ENCODE measurements at places on chromosomes 3 and 15.
A peak's percentile ranks its signal among the peaks of the same experiment; 100 is the strongest.

DNA sequence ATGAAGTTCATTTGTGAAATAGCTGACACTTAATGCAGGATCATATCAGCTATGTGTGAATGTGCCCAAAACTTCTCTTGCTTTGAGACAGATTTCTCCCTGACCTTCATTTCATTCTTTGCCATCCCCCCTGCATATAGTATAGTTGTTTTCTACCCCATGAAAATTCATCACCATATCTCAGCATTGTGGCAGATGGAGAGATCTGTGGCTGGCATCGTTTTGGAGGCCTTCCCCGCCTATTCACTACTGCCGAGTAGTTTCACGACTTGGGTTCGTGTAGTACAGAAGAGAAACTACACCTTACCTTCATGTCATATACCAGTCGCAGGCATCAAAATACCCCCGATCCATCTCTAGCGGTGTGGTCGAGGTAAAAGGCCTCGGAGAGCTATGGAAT is 66.2 kb upstream of the SELENOK start:
- DNase-seq = no peak

DNA sequence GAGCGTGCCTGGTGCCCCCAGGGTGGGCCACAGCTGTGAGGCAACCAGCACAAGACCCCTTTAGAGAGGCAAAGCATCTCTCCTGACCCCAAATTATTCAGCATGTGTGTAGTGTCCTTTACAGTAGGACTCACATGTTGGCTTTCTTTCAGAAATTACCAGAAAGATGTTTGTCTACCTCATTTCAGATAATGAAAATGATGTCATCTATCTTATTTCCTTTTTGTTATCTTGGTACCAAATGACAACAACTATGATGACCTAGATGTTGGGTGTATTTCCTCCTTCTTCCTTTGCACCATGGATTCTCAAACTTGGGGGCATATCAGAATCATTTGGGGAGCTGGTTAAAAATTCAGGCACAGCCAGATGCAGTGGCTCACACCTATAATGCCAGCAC is 50.5 kb downstream of the DAPK2 start:
- DNase-seq = no peak

DNA sequence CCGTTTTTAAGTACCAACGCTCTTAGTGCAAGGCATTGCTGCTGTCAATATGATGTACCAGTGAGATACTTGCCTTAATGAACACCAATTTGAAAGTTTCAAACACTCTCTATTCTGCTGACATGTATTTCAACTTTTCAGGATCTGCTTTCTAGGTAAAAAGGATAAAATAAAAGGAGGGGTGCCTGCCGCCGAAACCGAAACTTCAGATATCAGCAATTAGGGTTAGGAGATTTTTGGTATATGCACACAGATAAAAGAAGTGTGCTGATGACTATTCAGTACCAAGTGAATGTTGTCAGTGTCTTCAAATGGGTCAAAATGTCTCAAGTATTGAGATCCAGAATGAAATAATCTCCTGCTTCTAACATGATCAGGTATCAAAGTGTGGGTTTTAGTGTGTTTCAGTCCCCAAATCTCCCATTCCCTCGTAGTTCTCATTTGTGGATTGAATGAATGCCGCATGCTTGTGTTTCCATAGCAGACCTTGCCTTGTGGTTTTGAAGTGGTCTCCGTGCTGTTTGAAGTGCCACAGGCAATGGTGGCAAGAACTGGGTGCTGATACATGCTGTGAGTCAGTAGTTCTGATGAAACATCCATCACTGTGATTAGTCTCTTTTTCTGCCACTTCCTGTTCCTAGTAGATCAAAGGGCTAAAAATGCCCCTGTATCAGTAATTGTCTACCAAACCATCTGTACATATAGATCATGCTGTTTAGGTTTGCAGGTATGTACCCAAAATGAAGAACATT is 22.5 kb downstream of the CHST14 start:
- DNase-seq = peak; percentile 85

- DNase-seq = no peak
Observed at GRCh38 chr3:129560911-129561594, 18.1 kb downstream of the H1-8 start.

DNA sequence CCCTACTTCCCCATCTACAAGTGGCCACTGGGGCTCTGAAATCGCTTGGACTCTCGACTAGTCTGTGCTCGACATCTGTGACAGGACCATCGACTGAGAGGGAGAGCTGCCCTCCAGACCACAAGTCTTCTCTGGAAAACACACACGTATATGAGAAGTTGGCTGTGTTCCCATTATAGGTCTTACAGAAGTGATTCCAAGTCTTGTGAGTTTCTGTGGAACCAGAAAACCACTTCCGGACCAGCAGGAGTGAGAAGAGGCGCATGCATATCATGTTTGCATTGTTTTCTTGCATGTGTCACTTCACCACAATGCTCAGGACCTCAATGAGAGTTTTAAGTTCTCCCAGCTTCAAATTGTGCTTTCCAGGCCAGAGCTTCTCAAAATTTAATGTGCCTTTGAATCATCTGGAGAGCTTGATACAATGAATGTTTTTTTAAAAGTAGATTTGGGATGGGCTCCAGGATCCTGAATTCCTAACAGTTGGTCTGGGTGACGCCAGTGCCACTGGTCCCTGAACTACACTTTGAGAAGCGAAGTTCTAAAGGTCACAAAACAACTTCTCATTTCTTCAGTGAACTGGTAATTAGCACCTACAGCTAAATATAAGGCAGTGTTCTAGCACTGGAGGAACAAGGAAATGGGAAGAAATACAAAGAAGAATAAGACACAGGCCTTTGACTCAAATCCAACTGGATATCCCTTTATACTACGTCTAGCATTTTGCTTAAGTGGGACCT is 15.7 kb downstream of the LIPC start:
- DNase-seq = no peak

DNA sequence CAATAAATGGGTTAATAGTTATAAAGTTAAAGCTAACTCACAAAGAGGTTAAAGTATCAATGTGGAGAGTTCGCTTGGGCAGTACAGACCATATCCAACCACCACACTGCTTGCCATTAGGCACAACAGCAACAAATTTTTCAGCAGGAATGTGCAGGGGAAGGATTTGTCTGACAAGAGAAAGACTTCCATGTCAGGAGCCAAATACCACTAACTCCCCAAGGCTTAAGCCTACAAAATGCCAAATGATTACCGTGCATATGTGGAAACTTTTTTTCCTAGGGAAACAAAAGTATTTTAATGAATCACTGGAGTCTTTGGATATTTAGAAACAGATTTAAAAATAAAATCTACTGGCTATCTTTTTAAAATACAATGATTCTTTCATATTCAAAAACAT is 8.1 kb downstream of the VGLL3 start:
- DNase-seq = no peak

DNA sequence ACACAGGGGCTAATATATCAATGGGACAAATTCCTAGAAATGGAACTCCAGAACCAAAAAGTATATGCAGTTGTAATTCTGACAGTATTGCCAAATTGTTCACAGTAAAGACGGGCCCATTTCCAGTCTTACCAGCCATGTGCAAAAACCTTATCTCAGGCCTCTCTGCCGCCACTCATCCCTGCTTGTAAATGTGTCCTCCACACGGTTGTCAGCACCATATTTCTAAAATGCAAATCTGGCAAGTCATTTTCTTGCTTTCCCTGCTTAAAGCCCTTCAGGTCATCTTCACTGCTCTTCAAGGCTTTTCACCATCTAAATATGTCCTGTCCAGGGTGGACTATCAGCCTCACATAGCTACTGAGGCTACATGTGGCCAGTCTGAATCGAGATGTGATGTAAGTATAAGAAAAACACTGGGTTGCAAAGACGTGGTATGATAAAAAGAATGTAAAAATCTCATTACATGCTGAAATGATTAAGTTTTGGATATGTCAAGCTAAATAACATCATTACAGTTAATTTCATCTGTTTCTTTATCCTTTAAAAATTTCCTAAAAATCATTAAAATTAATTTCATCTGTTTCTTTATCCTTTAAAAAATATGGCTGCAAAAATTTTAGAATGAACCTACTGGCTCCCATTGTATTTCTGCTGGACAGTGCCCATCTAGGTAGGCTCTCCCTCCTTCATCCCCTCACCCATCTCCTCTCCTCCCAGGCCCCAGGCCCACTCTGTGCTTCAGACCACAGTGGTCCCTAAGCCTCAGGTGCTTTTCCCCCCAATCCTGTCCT is 980 bp downstream of the PARP9 start:
- no peak for DNase-seq

- no peak for DNase-seq
Observed at GRCh38 chr15:62171882-62172281, 6.8 kb upstream of the C2CD4B start.

DNA sequence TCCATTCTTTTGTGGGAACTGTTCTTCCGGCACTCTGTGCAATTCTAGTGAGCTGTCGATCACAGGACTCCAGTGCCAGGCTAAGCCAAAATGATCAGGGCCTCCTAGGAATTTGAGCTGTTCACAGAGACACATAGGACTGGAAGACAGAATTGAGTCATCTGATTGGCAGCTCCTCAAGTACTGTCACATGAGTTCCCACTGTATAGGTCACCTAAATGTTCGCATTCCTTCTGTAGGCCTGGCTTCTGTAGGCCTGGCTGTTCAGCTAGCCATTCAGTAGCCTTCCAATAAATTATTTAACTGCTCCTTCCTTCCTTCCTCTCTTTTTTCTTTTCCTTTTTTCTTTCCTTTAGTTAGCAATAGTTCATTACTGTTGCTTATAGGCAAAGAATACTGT is 4.3 kb downstream of the PROS1 start:
- DNase-seq = no peak

- peak; percentile 62 for DNase-seq
Observed at GRCh38 chr15:64837502-64837901, 4.2 kb upstream of the PLEKHO2 start.

GRCh38 chr3:45489730-45490309 is 101.4 kb downstream of the LARS2 start:
- no peak for DNase-seq

Measured in activated CD4-positive, alpha-beta memory T cell treated with anti-CD3 and anti-CD28 coated beads for 36 hours (primary cell).